ENCODE measurements at places on chromosomes 4 and X. TPM values are rescaled to one million over a fixed set of nuclear protein-coding genes. Genes with fewer than 3 reads are reported as not detected.

- DNase-seq = no peak
These were observed 172.5 kb upstream of the GPC4 start for GRCh38 chrX:133587818-133588217.

The VBP1 gene
- 66.7 TPM for polyA plus RNA-seq

The EGF gene
- 2.4 TPM for polyA plus RNA-seq

GRCh38 chrX:123648028-123648810, 84.6 kb downstream of the THOC2 start:
- peak; percentile 14 for DNase-seq

The NPNT gene
- 207 TPM for polyA plus RNA-seq

DNA sequence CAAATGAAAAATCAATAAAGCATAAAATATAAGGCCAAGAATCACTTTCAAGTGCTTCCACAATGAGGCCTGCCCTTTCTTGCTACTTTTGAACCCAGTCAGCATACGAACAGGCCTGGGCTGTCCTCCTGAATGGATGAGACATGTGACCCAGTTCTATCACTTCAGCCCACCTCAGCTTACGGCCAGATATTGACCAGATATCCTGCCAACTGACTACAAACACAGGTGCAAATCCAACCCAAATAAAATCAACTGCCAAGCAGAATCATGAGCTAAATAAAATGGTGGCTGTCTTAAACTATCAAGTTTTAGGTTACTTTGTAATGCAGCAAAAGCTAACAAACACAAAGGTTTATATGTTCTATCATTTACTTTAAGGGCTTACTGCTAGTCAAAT, 53.7 kb downstream of the PDS5A start:
- DNase-seq = no peak
